ENCODE measurements at places on chromosomes 1 and 21.

GRCh38 chr1:32239790-32240139, 7.3 kb upstream of the FAM167B start:
- DNase-seq, result no peak

- no peak for DNase-seq
These were observed 116.0 kb upstream of the KCNJ6 start for GRCh38 chr21:38032082-38032801.

GRCh38 chr1:185207980-185208602, 51.1 kb downstream of the SWT1 start:
- no peak for DNase-seq

GRCh38 chr1:78224861-78225552, 179.2 kb downstream of the GIPC2 start:
- DNase-seq, result no peak

- no peak for DNase-seq
These were observed 347 bp upstream of the KRTAP20-4 start for GRCh38 chr21:30620080-30620479.

GRCh38 chr1:222286011-222286410, 261.9 kb downstream of the HHIPL2 start:
- no peak for DNase-seq

GRCh38 chr1:59292562-59292961, 4.3 kb upstream of the FGGY start:
- no peak for DNase-seq

DNA sequence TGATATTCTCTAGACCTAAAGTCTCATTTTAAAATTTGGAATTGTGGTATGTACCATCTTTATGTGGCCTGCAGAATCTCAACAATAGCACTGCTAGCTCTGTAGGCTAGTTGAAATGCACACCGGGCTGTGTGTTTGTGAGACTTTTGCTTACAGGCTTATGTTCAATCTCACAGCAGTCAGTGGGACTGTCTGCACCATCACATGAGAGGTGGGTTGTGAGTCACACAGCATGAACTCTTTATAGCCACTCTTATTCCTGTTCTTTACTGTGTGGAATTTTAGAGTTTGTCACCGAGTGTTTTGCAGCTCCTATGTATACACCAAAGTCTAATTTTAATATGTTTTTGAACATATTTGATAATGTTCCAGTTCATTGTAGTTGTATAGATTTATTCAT, 74.6 kb downstream of the RASAL2 start:
- no peak for DNase-seq

DNA sequence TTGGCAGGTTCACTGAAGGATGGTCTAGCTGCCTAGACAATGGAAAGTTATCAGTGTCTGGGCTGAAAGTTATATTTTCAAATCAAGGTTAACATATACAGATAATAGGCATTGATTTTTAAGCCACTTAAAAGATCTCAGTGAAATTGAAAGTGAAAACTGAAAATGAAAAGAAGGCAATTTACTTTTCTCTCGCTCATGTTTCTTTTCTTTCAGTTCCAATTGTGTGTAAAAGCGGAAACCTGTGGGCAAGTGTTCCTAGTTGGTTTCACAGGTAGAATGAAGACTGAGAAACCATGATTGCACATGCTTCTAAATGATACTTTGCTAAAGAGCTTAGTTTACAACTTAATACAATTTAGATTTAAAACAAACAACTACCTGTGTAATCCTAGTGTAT, 383.7 kb downstream of the ZP4 start:
- DNase-seq, result no peak

- DNase-seq, result no peak
These were observed 32.0 kb downstream of the RSPH1 start for GRCh38 chr21:42463861-42464515.

- no peak for DNase-seq
These were observed 82.1 kb downstream of the MT1HL1 start for GRCh38 chr1:236922190-236922589.

DNA sequence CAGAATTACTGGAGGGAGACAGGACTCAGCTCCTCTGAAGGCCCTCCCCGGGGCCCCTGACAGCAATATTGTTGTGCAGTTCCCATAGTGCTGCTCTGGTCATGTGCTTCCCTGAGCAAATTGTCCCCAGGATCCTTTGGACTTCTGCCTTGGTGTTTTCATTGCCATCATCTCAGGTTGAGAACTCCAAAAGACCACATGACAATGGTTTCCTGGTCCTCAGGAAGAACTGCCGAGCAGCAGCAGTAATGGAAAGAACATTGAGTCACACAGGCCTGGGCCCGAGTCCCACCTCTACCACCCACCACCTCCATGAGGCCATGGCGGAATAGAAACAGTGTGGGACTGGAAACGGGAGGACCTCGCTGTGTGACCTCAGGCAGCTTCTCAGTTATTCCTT, 6.3 kb upstream of the CTTNBP2NL start:
- no peak for DNase-seq

- no peak for DNase-seq
These were observed 12.0 kb upstream of the ACTL8 start for GRCh38 chr1:17743008-17743647.

DNA sequence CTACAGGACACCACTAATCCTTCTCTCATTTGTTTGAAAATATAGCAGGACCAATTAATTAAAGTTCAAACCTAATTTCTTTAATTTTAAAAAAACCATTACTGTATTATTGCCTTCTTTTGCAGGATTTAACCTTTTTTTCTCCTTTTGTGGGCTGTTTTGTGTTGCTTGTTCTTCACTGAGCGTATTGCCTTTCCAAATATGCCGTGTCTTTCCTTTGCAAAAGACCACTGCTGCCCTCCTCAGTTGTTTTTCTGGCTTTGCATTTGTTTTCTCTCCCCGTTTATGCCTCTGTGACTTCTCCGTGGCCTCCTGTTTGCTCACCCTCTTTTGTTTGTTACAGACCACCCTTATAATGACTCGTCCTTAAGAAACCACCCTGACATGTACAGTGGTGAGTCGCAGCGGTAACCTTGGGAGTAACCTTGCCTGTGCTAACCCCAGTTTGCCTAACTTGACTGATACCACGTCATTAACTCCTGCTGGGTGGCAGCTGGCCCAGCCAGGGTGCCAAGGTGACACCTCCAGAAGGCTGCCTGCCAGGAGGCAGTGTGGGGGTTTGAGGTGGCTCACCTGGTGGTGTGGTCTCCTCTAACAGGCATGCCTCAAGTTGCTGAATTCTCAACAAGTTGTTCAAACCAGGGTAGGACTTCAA, 81.1 kb upstream of the CNTN2 start:
- DNase-seq, result no peak
